ENCODE measurements at places on chromosomes 3 and 15. TPM values are rescaled to one million over a fixed set of nuclear protein-coding genes. Genes with fewer than 3 reads are reported as not detected.

Gene SAMMSON
- not detected for total RNA-seq

Gene GREM1
- 1,377 TPM for total RNA-seq

Gene PODXL2
- 0.65 TPM for total RNA-seq

Gene PARP15
- total RNA-seq: 1.1 TPM

Gene ATP10A
- total RNA-seq: 13.1 TPM

Gene ALDH1A3
- 302 TPM for total RNA-seq

Gene TMEM115
- total RNA-seq: 75.8 TPM

Gene LEKR1
- total RNA-seq: 0.81 TPM

Gene PML
- 123 TPM for total RNA-seq

Gene HTR3E
- total RNA-seq: not detected

Gene STAB1
- 0.73 TPM for total RNA-seq

Gene ATP13A5
- total RNA-seq: not detected

Gene LIPH
- total RNA-seq: not detected

Gene ILDR1
- not detected for total RNA-seq

Gene MNS1
- 0.73 TPM for total RNA-seq

Gene DZIP1L
- 47.5 TPM for total RNA-seq

Gene SLC26A6
- 35.4 TPM for total RNA-seq

Gene LDHAL6B
- total RNA-seq: not detected

Gene CACNA2D3
- 2.4 TPM for total RNA-seq

Gene ITIH4
- total RNA-seq: 2.2 TPM

Gene ESYT3
- 0.97 TPM for total RNA-seq

All from hair follicle dermal papilla cell (primary cell).